Large intestine (tissue), 12 donors: ENCODE measurements at places on chromosomes 3 and 15. TPM values are rescaled to one million over a fixed set of nuclear protein-coding genes. Genes with fewer than 3 reads are reported as not detected.

ZNF620 gene
- polyA plus RNA-seq: 7.9 TPM

DNA sequence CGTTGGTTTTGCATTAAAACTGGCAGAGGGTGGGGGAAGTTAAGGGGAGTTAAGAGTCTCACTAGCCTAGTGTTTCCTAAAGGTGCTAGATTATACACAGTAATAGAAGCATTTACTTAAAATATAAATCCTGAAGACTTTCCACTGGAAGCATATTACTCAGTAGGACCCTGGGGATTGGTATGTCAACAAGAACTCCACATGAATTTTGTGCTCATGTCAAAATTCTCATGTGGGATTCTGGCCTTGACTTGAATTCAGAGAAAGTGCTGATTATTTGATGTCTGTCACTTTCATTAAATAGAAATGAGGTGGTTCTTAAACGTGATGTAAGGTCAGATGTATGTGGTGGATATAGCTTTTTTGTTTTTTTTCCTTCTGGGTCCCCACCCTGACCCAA lies 997.2 kb downstream of the TUSC7 start:
- no peak for DNase-seq

GRCh38 chr3:44968447-44968858 lies 7.5 kb downstream of the ZDHHC3 start:
- no peak for DNase-seq

DNA sequence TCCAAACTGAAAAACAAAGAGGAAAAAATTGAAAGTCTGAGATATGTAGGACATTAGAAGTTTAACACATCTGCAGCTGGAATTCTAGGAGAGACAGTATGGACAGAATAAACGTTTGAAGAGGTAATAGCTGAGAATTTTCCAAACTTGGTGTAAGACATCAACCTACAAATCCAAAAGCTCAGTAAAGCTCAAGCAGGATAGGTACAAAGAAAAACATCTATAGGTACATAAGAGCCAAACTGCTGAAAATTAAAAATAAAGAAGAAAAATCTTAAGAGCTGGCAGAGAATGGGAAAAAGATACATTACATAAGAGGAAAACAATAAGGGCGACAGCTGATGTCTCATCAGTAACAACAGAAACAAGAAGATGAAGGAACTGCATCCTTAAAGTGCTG lies 22.8 kb upstream of the C3orf22 start:
- DNase-seq: no peak

- DNase-seq: no peak
These were observed 80.7 kb downstream of the SEC22A start for GRCh38 chr3:123282461-123282860.

GRCh38 chr3:58388550-58389091 lies 45.0 kb downstream of the PDHB start:
- DNase-seq: peak; percentile 23
